ENCODE measurements at places on chromosomes 5 and 9.

DNA sequence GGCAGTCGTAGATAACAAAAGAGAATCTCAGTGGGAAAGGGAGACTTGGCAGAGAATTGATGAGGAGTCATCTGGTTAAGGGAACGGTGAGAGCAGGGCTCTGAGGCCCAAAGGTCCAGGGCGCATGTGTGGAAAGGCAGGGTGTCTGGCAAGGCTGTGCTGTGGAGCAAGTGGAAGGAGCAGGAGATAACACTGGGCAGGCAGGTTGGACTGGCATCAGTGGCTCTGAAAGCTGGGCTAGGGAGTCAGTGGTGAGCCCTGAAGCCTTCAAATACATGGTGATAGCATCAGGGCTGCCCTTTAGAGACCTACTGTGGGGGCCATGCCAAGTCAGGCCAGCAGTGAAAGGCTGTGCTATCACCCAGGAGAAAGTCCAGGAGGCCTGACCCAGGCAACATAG is 131.3 kb downstream of the GABBR2 start:
- no peak for DNase-seq

GRCh38 chr9:37977851-37978480 is 74.0 kb upstream of the SLC25A51 start:
- no peak for DNase-seq

GRCh38 chr9:126652140-126652582 is 38.4 kb downstream of the LMX1B start:
- DNase-seq = no peak

DNA sequence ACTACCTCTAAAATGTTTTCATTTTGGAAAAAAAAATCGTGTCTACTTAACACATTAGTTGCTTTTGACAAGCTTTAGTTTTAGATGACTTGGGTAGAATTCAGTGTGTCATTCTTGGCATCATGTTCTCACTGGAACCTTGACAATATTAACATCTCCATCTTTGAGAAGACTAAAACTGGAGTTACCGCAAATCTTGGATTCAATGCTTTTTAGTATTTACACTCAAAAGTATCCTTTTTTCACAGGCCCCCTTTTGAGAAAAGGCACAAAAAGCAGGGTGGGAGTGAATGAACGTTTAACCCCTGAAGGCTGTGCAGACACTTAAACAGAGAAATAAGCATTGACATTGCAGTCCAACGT is 549.1 kb downstream of the CSNK1G3 start:
- DNase-seq = no peak

GRCh38 chr5:156376751-156377150 is 49.8 kb downstream of the SGCD start:
- no peak for DNase-seq

DNA sequence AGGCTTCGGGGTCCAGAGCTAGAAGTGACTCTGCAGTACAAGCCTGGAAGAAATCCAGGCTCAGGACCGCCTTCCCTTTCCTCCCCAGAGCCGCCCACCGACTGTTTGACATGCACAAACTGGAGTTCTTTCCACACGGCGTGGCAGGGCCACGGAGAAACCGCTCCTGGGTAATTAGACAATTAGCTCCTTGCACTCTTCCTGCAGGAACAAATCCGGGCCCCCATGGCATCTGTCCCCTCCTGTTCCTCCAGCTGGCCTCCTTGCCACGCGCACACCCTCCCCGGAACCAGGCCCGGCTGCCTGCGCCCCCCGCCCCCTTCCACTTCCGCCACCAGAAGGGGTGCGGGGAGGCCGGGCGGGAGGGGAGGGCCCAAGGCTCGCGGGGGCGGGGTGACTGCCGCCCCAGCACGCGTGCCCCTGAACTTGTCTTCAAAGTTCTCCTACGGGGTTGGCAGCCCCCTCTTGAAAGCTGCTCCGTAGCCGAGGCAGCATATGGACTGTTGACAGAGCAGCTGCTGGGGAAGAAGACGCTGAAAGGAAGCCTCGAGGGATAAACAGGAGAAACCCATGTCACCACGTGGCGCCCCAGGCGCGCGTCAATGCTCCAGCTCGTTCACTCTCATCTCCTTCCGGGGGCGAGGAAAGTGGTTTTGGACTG is 74.3 kb downstream of the SEC61B start:
- no peak for DNase-seq

- no peak for DNase-seq
Measured at GRCh38 chr5:54692631-54693030, 175.1 kb downstream of the SNX18 start.

DNA sequence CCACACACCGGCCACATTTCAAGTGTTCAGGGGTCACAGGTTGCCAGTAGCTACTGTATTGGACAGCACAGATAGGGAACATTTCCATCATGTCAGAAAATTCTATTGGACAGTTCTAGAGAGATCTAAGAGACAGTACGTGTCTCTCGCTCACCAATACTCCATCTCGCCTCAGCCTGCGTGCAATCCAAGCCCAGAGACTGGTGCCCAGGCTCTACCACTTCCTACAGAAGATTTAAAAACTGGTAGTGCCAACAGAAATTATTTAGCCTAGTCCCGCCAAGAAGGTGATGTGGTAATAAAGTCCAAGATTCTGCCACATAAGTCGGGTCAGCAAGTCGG is 390 bp upstream of the SNX2 start:
- DNase-seq = no peak

GRCh38 chr9:127909839-127910273 is 7.0 kb downstream of the ST6GALNAC4 start:
- DNase-seq = no peak

GRCh38 chr9:134617246-134617645 is 24.4 kb upstream of the COL5A1 start:
- no peak for DNase-seq

- no peak for DNase-seq
Measured at GRCh38 chr9:137321726-137322361, 19.8 kb upstream of the NRARP start.

GRCh38 chr9:114571391-114571790 is 16.2 kb upstream of the ATP6V1G1 start:
- no peak for DNase-seq

DNA sequence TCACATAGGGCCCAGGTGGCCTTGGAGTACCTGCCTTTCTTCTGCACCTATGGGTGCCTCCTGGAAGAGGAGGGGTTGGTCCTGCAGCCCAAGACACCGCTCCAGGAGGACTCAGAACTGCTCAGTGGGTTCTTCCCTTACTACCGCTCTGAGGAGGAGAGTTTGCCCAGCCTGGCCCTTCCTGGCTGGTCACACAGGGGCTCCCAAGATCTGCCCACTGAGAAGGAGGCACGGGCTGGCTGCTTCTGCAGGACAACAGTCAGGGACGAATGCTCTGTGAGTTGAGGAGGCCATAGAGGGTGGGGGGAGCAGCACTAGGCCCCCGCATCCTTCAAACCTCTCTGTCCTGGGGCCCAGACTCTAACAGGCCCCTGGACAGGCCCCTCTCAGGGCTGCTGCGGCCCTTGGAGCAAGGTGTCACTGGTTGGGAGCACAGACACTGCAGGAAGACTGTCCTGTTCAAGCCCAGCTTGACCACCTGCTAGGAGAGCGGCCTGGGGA is 9.9 kb upstream of the SLC25A48 start:
- no peak for DNase-seq

GRCh38 chr5:132301344-132302271 is 7.4 kb downstream of the SLC22A4 start:
- DNase-seq = no peak

GRCh38 chr9:85212887-85213286 is 528.9 kb downstream of the AGTPBP1 start:
- peak; percentile 34 for DNase-seq

- no peak for DNase-seq
Measured at GRCh38 chr9:88664773-88665172, 129.8 kb downstream of the NXNL2 start.

GRCh38 chr5:169583101-169583423 is 511 bp upstream of the SPDL1 start:
- no peak for DNase-seq

DNA sequence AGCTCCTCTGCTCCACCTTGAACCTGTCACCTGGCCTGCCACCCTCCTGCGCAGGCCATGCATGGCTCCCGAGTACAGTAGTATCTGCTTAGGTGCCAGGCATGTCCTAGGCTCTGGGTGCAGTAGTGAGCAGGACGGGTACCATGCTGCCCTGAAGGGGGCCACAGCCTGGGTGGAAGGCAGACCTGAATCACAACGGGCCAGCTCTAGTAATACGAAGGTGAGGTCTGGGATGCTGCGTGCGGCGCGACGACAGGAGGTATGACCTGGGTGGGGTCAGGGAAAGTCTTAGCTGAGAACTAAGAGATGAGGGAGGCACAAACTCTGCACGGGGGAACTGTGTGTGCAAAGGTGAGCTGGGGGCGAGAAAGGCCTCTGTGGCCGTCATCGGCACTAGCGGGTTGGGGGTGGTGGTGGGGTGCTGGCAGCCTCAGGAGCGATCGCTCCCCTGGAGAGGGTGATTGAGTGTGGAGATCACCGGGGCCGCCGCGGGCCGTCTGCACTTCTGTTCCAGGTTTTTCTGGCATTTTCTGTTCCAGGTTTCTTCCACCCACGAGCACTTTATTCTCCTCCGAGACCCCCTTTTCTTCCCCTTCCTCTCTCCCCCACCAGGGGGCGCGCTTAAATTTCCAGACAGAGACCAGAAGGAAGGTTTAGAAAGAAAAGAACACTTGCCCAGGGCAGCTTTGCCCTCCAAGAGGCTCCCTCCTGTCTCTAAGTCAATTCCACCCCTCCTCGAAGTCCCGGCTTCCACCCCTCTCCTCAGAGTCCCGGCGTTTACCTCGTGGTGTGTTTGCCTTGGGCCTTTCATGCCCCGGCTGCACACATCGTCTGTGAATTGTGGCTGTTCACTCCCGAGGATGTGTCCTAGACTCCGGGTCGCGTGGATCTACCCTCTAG is 15.1 kb downstream of the PDLIM4 start:
- DNase-seq = no peak
